Glutamatergic neuron (in vitro differentiated cells): ENCODE measurements at places on chromosomes 16 and 17. TPM values are rescaled to one million over a fixed set of nuclear protein-coding genes. Genes with fewer than 3 reads are reported as not detected.

The ANKFN1 gene
- total RNA-seq, result 0.96 TPM

- DNase-seq, result no peak
Measured at GRCh38 chr16:4142268-4142667, 26.0 kb upstream of the ADCY9 start.

- DNase-seq, result no peak
Measured at GRCh38 chr17:68790931-68791330, 164.3 kb downstream of the ABCA8 start.

DNA sequence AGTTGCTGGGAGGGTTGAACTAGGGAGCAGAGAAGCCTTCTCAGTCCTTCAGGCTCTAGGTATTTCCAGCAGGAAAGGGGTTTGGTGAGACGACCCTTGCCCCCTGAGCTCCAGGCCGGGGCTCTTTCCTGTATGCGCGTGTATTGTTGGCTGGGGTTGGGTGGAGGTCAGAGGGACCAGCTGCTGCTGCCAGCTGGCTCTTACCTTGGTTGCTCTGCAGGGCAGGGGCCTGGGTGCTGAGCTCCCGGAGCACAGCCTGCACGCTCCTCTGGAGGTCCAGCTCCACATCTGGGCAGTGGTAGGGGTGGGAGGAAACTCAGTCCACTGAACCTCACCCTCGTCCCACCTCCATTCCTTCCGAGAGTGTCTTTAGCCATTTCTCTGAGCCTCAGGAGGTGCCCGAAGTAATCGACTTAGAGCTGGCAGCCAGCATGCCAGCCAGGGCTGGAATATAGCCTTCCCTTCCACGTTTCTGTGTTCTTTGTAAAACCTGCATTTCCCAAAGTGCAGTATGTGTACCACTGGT, 28.0 kb downstream of the PIK3R6 start:
- DNase-seq, result no peak

- no peak for DNase-seq
Measured at GRCh38 chr17:16989230-16989952, 17.5 kb upstream of the TNFRSF13B start.

The CRYBA1 gene
- 2.7 TPM for total RNA-seq

DNA sequence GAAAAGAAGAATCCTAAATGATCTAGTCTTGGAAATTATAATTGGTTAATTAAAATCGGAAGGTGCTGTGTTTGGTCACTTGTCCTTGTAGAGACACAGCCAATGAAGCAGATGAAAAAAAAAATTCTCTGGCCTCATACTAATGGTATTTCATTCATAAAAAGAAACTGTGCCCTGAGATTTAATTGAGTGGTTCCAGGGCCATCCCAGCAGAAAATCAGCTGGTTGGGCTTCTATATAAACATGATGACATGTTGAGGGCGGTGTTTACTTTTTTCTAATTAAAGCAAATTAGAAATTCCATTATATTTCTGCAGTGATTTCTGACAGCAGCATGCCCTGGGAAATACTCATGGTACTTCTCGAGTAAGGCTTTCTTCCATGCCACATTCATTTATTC, 191.9 kb upstream of the KCNJ16 start:
- DNase-seq, result no peak

The TBC1D3C gene
- not detected for total RNA-seq

The CIITA gene
- 0.69 TPM for total RNA-seq

DNA sequence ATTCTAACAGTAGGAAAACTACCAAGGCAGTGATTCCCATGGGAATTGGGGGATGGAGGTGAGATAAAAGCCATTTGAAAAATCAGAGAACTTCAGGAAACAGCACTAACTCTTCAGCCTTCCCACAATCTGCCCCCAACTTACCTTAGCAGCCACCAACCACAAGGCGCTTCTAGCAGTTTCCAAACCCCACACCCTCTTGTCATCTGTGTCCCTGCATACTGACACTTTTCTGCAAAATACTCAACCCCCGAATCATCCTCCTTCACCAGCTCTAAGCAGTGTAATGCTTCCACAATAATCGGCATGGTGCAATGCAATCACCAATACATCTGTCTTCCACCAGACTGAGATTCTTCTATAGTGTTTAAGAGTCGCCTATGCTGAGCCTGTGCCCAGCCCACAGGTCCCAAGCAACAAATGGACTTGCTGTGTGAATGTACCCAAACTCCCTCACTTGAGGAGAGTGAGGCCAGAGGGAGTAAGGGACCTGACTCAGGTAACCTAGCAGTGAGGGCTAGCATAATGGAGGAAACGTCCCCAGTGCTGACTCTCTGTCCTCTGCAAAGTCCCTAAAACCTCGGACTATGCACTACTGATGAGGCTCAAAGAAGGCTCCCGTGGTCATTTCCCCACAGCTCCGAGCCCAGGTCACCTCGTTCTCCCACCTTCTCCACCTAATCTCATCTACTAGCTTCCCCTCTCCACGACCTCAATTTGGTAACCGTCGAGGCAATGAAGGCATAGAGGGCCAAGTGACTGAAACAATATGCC, 943 bp downstream of the DYNC1LI2 start:
- no peak for DNase-seq

The JPH3 gene
- total RNA-seq, result 10.5 TPM

- peak; percentile 35 for DNase-seq
Measured at GRCh38 chr17:44539673-44540072, 17.6 kb upstream of the FZD2 start.

The B3GNT9 gene
- 1.0 TPM for total RNA-seq

The RUNDC3A gene
- total RNA-seq, result 282 TPM

GRCh38 chr16:12026741-12027490, 50.4 kb downstream of the SNX29 start:
- DNase-seq, result no peak

The SCN4A gene
- 7.9 TPM for total RNA-seq

DNA sequence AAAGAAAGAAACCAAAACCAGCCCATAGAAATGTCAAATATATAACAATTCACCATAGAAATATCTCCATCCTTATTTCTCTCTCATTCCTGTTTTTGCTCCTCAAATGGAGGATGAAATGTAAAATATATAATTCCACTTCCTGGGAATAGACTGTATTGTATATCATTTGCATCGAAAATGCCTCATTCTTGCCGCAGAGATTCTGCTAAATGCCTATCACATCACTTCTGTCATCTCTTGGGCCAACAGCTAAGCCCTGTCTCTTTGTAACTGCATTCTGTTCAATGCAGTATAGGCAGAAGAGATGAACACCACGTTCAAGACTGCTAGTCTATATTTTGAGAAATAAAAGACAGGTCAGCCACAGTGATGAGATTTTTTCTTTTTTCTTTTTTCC, 956.3 kb upstream of the SOX9 start:
- no peak for DNase-seq

- no peak for DNase-seq
Measured at GRCh38 chr16:8459085-8459733, 131.1 kb downstream of the TMEM114 start.

DNA sequence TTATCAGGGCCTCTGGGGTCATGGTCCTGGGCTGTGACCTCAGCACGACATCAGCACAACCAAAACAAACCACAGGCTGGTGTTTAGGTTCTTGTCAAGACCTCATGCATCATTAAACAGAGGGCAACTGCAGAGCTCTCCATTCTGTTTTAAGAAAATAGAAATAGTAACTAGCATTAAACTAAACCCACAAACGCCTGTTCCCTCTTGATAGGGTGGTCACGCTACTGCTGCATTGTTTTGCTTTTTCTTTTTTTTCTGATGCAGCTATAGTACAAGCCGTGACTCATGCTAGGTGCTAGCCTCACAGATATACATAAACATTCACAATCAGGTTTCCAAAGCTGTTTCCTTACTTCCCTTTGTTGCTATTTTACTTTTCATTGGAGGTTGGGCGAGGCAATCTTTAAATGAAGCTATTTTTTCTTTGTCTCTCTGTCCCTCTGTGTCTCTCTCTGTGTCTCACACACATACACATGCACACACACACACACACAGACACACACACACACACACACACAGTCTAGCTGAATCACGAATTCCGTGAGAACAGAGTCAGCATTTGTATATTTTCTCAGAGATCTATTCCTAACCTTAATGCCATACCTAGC, 310.3 kb downstream of the CDH13 start:
- no peak for DNase-seq

DNA sequence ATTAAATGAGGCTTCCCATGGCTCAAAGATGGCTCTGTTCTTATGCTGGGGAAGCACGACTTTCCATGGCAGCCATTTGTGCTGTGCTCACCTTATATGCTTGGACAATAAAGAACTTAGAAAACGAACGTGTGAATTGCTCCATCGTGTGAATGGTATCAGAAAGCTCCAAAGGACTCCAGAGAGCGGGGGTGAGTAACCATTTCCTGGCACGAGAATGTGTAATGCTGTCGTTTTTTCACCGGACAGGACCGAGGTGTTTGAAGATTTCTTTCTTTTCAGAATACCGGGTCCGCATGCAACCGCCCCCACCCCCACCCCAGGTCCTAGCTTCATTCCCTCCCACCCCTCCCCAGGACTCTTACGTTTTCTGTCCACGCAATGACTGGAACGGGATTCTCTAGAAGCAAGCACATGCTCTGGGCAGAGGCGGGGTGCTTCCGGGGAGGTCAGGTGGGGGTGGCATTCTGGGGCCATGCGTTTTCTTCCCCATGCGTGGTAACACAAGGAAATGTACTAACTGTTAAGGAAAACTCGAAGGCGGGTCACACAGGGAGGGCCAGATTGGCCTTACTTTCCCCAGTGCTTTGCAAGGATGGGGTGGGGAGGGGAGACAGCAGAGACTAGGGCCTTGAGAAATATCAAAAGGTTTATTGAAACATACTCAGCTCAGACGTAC, 26.2 kb downstream of the GPRC5B start:
- no peak for DNase-seq

The OMG gene
- not detected for total RNA-seq

The SEPTIN12 gene
- total RNA-seq, result 0.96 TPM

The ST6GALNAC1 gene
- total RNA-seq, result not detected

GRCh38 chr17:5513628-5514027, 27.3 kb downstream of the MIS12 start:
- no peak for DNase-seq

The DHRS7C gene
- not detected for total RNA-seq

- DNase-seq, result no peak
Measured at GRCh38 chr17:1730326-1731193, 6.1 kb downstream of the WDR81 start.

DNA sequence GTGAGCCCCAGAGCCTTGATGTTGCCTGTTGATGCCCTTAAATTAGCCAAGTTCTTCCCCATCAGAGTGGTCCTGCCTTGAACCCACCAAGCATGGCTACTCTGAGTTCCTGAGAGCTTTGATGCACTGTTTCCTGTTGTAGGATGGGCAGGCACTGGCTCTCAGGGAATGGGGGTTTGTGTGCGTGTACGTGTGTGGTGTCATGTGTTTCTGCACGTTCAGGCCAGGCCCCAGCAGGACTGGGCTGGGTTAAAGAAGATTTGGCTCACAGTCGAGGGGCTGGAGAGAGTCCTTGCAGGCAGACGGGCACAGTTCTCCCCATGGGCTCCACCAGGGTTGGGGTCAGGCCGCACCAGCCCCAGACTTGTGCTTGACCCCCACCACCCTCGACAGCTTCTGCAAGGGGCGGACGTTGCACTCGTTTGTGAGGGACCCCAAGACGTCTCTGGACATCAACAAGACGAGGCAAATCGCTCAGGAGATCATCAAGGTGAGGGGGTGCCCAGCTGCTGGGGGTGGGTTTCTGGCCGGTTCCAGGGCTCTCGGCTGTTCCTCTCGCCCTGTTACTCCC, 23.4 kb upstream of the LGALS9 start:
- DNase-seq, result no peak
